ENCODE measurements at places on chromosomes 12 and 14.

- no peak for DNase-seq
Measured at GRCh38 chr12:24808651-24809050, 140.2 kb downstream of the BCAT1 start.

DNA sequence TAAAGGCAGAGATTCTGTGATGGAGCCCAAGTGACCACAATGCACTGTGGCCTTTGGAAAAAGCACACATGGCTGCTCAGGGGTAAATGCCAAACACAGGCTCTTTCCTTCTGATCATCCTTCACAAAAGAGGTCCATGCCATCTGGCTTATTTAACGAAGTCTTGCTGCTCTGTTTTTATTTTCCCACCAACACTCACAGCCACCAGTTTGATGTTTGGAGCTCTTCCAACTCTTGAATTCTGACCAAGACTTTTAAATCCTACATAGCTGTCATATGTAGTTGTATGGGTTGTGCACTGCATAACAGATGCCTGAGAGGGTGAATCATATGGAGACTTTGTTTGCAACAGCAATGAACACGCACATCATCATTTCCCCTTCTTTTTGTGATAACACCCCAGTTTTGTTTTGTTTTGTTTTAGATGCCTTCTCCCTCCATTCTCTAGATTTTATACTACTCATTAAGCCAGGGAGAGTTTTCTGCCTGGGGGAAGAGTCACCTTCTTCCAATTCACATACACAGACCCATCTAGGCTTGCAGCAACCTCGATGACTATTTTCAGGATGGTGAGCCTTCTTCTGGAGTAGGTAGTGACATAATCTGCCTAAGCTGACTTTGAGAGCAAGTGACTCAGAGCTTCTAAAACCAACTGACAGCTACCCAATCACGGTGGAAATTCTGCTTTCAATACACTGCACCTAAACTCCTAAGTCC is 145.2 kb upstream of the WSCD2 start:
- no peak for DNase-seq

GRCh38 chr14:96754845-96755184 is 42.4 kb upstream of the VRK1 start:
- no peak for DNase-seq

- no peak for DNase-seq
Measured at GRCh38 chr12:131796754-131797587, 31.2 kb upstream of the MMP17 start.

DNA sequence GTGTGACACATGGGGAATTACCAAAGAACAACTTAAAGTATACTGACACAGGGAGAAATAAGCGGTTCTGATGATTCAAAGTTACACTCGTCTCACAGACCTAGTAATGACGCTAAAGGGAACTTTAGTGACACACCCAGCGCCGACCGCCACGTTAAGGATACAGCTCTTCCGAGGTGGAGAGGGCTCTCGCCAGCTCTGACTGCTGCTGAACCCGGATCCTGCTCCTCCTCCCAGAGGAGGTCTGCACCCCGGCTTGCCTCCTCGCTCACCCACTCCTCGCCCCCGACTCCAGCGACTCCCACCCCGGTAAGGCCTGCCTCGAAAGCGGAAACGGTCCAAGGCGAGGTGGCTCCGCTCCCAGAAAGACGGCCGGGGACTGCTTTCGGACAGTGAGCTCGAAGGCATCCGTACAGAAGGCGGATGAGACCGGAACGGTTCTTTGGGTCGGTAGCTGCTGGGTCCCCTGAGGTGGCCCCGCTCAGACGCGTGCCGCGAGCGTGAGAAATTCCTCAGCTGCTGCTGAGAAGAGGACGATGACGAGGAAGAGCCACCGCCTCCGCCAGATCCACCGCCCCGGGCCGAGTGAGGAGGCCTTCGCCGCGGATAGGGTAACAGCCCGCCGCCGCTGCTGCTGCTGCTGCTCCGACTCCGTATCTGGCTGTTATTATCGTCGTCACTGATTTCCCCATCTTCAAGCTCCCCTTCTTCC is 643 bp downstream of the ZFC3H1 start:
- no peak for DNase-seq

GRCh38 chr12:96040305-96041133 is 5.1 kb upstream of the LTA4H start:
- DNase-seq, result no peak

GRCh38 chr14:74940956-74941565 is 14.3 kb downstream of the PGF start:
- no peak for DNase-seq

DNA sequence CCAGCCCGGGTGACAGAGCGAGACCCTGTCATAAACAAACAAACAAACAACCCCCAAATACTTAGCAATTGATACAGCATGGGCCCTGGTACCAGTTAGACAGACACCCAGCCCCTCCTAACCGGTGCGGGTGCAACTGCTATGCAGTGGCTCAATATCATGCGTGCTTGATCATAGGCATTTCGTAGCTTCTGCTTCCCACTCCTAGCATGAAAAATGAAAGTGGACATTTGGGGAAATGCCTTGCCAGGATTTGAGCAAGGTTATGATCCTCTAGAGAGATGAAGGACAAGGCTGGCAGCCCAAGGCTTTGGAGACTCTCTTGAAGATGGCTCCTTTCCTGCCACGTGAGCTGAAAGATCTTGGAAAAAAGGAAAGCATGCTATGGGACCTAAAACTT is 13.7 kb downstream of the FGF6 start:
- no peak for DNase-seq

DNA sequence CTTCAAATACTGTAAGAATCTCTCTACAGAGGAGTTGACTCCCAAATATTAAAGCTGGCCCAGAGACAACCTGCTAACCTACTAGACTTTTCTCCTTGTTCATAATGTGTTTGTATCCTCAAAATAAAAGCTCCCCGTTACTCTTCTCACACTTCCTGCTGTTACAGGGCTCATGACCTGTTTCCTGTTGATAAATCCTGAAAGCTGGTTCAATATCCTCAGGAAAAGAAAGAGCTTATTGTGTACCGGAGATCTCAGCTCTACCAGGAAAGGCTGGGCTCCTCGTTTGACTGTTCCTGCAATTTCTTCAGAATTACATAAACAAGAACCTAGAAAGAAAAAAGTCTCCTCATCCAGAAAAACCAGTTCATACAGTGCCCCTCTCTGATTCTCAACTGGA is 30.8 kb downstream of the CLEC1A start:
- no peak for DNase-seq

GRCh38 chr14:106491851-106492250 is 965.5 kb downstream of the TMEM121 start:
- DNase-seq, result no peak

GRCh38 chr12:65881348-65881961 is 57.2 kb downstream of the HMGA2 start:
- DNase-seq, result no peak

- no peak for DNase-seq
Measured at GRCh38 chr12:120662879-120663278, 22.5 kb downstream of the CABP1 start.

DNA sequence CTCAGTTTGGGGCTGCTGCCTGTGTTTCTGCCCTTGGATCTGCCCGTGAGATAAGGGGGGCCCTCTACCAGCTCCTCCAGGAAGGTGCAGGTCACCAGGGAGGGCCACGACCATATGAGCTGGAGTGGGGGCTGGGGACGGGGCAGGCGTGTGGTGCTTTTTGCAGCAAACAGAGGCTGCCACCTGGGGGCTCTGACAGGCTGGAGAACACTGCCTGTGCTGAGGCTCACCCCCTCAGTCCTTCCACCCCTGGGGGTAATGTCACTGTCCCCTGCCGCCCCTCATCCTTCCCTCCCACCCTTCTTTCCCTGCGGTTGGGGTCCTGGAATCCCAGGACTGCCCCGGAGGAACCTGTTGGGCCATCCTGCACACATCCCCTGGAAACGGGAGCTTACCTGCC is 3.2 kb downstream of the PLD4 start:
- DNase-seq, result no peak

DNA sequence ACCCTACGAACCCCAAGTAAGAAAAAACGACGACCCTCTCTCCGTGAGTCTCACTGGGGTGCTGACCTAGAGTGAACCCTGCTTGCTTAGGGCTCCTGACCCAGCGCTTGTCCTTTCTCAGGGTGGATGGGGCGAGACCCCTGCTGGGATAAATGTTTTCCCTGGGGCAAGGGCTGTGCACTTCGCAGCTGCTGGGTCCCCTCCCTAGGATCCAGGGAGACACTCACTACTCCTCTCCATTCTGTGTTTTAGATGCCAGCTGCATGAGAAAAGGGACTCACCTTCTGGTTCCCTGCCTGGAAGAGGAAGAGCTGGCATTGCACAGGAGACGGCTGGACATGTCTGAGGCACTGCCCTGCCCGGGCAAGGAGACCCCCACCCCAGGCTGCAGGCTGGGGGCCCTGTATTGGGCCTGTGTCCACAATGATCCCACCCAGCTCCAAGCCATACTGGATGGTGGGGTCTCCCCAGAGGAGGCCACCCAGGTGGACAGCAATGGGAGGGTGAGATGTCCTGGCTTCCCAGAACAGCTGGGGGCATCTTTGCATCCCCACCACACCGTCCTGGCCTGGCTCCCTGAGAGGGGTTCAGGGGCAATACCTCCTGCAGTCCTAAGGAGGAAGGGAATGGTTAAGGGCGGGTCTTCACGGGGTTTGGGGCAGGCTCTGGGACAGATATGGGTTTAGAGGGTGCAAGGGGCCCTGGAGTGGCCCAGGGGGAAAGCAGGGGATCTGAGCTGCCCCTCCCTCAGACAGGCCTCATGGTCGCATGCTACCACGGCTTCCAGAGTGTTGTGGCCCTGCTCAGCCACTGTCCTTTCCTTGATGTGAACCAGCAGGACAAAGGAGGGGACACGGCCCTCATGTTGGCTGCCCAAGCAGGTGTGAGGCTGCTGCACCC is 663 bp downstream of the ANKRD33 start:
- DNase-seq, result no peak

DNA sequence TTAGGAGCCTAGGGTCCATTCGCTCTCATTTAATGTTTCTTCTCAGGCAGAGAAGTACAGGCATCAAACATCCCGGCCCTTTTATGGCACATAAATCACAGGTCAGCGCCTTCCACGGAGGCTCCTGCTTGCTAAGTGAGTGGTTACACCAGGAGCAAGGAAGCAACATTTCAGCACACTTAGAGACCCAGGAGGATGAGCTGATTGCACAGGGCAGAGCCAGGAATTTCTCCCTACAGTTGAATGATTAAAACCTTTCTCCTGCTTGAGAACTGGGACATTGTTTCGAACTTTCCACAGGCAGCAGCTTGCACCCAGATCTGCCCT is 233.4 kb downstream of the SPTSSA start:
- DNase-seq, result no peak

DNA sequence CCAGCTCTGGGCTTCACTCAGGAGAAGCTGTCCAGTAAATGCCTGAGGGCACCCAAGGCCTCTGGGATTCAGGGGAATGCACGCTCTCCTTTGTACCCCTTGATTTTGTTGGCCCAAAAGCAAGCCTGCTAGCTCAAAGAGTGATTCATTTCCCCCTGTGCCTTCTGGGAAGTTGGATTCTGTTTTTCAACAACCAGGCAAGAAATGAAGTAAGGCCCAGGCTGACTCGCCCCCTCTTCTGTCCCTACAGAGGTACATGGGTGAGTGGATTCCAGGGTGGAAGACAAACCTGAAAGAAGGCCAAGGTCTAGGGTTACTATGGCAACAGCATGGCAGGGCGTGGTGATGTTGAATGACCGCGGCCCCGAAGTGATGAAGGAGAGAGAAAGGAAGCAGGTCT is 9.3 kb upstream of the SERPINA5 start:
- DNase-seq, result no peak
